HTR-8/SVneo (cell line): ENCODE measurements at places on chromosomes 7 and 10.

GRCh38 chr7:31811650-31812461 is 124.8 kb downstream of the PPP1R17 start:
- DNase-seq: no peak

- no peak for DNase-seq
These were observed 1163.4 kb upstream of the AUTS2 start for GRCh38 chr7:68434857-68435256.

GRCh38 chr10:67794909-67795460 is 43.0 kb downstream of the DNAJC12 start:
- DNase-seq: no peak

DNA sequence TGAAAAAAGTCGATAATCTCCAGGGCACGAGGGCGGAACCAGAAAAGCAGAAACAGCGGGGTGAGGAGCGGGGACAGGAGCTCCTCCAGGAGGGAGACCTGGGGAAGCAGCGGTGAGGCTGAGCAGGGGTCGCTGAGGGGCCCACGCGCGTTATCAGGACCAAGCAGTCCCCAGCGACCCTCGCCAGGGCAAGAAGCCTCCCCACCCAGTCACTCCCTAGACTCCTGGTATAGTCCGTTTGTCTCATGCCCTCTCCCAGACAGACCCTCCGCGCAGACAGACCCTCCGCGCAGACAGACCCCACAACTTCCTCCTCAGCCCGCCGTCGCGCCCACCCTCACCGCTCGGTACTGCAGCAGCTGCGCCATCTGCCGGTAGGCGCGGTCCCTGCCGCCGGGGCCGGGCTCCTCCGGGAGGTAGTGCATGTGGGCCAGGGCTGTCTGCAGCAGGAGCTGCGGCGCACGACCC is 6.3 kb downstream of the ATG9B start:
- DNase-seq: peak; percentile 63

GRCh38 chr7:115476671-115477181 is 553.8 kb downstream of the TFEC start:
- no peak for DNase-seq

- DNase-seq: no peak
These were observed 139.2 kb downstream of the LCOR start for GRCh38 chr10:96971324-96971723.

DNA sequence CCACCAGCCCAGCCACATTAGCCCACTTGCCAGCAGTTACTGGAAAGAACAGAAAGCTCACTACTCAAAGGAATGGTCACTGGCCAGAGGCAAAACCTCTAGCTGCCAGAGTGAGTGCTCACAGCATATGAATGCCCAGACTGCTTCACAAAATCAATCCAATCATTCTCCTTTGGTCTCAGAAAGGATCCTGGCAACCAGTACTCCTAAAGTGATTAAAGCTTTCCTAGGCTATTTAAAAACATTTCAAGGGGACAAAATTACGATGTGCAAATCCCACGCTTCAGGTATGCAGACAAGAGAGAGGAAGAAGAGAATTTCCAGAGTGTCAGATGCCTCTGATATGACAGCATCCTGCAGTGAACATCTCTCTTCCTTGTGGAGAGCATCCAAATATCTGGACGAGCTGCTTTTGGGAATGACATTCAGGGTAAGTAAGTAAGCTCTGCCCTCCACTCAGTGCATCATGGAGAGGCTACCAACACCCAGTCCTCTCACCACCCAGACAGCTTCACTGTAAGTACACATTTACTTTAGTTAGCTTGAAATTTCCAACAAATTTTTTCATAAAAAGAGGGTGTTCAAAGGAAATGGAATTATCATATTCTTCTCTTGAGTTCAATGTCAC is 25.1 kb downstream of the ICA1 start:
- DNase-seq: no peak

DNA sequence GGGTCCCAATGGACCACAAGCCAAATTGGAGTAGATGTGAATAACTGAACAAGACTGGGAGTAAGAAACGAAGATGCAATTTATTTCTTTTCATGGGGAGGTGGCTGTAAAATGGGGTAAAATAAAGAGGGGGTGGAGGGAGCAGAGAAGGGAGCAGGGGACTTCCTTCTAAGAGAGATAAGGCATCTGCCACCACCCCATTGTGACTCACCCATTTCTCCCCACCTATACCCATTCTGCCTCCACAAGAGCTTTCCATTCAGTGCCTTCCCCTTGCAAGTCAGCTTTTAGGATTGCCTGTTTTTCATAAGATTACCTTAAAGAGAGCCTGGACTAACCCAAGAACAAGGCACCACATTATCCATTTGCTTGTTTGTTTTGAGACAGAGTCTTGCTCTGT is 87.1 kb upstream of the PAX2 start:
- no peak for DNase-seq

DNA sequence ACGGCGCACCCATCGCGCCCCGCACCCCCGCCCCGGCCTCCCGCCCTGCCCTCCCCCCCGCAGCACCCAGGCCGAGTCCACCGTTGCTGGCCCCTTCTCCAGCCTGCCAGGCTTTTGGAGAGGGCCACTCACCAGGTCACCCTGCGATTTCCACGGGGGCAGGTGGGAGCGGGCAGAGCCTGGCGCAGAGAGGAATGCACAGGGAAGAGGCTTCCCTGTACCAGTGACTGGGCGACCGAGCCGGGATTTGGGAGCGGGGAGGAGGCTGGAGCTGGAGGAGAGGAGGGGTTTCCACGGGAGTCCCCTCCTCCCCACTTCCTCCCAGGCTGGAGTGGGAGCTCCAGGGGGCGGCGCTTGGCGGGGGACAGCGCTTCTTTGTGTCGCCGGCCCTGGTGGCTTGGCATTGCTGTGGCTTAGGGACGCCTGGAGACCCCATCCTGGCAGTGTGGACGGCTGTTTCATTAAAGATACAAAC is 19.3 kb downstream of the TCAF1 start:
- peak; percentile 45 for DNase-seq

GRCh38 chr10:67696679-67697078 is 684 bp upstream of the CTNNA3 start:
- DNase-seq: no peak

GRCh38 chr10:61452655-61453641 is at the start of gene TMEM26:
TSS of gene TMEM26 (minus strand) at chr10:61453381. CDS start at chr10:61453081, 300 bp downstream.
- no peak for DNase-seq

GRCh38 chr7:132234711-132235110 is 341.6 kb downstream of the PLXNA4 start:
- DNase-seq: no peak

DNA sequence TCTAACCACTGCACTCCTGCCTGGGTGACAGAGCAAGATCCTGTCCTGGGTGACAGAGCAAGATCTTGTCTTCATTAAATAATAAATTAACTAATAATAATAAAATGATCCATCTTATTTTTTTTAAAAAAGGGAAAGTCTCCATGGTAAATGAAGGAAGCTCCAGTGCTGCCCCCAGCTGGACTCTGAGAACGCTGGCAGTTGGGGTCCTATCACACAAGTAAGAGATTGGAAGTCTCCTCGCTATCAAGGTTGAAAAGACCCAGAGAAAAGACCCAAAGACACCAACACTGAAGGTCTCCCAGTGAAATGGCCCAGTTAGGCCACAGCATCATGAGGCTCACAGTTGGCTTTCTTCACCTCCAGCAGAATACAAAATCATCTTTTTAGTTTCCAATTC is 13.8 kb upstream of the C10orf67 start:
- DNase-seq: no peak

- no peak for DNase-seq
These were observed 104.5 kb downstream of the SRI start for GRCh38 chr7:88115258-88115796.

GRCh38 chr10:111648046-111648445 is 535.5 kb downstream of the GPAM start:
- DNase-seq: no peak

DNA sequence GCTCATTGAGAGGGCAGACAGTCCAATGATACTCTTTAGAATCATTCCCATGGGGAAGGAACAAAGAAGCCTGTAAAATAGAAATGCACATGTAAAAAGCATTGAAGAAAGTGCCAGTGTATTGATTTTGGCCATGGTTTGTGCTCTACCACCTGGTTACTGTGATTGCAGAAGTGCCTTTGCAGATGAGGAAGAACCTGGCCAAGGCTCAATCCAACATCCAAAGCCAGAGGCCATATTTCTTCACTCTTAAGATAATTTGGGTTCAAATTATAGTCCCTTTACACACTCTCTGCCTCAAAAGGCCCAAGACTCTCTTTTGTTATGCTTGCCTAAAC is 122.1 kb downstream of the EGFR start:
- no peak for DNase-seq

DNA sequence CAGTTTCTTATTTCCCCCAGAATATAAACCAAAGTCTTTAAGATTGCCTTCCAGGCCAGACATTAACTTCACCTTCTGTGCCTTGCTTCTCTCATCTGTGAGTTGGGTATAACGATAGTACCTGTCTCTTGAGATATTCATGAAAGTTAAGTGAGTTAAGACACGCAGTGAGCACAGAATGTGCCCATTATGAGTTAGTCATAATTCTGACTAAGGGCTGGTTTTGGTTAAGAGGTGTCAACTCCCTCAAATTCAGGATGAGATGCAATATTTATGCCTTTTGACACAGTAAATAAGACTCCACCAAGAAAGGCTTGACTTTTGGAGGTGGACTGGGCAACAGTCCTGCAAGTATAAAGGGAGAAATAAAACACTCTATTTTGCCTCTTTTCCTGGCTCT is 528.7 kb upstream of the IGFBP3 start:
- DNase-seq: no peak

- DNase-seq: no peak
These were observed 118.8 kb downstream of the NPSR1 start for GRCh38 chr7:34776748-34777358.

DNA sequence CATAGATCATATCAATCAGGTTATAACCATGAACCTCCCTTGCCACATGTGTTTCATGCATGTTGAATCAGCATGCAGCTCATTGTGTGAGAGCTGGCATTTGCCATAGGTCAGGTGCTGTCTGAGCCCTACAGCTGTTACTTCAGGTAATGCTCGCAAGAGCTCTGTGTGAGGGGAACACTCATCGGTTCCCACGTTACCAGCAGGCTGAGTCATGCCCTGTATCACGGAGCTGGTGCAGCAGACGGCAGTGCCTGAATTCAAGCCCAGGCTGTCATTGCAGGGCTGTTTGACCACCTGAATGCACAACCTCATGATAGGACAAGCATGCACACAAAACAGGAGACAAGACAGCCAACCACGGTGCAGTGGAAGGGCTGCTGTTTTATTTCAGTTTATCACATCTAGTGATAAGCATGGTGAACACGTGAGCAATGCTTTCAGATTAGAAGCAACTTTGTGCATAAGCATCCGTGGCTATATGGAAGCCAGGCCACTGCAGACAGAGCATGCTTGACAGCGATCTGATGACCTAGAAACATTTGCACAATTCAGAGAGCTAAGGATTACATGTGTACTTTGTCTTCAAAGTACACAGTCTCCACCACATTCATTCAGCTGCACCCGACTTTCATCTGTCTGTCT is 56.4 kb upstream of the PFKP start:
- no peak for DNase-seq

- DNase-seq: no peak
These were observed 202.6 kb downstream of the BUB3 start for GRCh38 chr10:123356799-123357198.

DNA sequence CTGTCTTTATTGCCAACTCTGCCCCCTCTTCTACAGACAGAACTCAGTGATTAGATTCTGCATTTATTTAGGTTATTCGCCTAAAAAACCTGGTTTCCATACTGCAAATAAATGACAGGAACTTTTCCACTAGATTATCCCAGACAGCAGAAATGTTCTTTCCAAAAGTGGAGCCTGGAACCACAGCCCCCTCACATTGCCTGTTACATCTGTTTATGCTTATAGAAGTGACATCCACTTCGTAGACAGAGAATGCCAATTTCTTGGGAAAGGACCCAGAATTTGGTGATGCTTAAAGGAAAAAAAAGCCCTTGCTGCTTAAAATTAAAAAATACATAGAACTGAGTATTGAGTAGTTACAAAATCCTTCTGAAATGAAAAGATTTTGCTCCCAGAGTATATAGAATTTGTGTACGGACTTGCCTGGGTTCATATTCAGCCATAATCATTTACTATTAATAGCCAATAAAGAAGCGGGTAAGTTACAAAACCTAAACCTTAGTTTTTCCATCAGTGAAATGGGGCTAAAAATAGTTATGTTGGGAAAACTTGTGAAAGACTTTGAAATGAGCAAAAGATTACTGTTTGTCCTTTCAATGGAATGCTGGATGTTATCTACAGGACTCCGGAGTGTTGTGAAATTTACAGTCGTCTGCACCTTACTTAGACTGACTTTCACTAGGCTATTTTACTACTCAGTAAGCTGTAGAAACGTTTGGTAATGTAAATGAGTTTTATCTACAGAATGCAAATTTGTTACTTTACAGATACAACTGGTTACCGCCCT is 1.1 kb upstream of the PPP1R9A start:
- no peak for DNase-seq

DNA sequence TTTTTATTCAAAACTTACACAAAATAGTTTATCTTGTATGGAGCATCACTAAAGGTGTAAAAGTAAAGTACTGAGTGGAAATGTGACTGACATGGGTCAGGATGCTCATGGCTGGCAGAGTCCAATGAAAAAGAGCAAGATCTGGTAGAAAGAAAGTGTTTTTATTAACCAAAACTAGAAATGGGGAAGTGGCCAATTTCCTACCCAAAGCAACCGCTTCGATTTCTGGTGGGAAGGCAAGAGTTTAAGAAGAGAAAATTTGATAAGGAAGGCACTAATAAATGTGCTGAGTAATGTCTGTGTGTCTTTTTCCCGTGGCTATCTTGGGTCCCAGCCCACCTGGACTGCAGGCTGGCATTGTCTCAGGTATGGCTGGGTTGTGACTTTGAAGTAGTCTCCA is 277.7 kb downstream of the ANKRD7 start:
- no peak for DNase-seq
